Fibroblast of skin of scalp (primary cell): ENCODE measurements at places on chromosomes 3 and 15.

- DNase-seq: no peak
These were observed 38.8 kb downstream of the PYGO1 start for GRCh38 chr15:55549305-55549704.

DNA sequence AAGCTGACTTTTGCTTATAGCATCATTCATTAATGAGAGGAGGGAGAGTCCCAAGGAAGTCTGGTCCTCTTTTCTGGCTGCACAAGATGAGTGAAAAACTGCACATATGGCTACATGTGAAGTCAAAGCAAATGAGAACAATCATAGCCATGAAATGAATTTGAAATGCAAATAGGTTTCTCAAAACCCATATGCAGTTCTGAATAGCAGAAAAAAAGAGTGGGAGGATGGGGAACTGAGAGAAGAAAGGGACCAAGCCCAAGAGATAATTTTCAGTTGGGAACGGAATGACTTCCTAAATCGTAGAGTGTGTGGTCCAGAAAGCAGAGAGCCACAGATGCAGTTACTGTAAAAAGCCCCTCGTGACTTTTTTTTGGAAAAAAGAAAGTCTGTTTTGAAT, 66.3 kb downstream of the GTPBP8 start:
- DNase-seq: no peak

GRCh38 chr3:64078966-64079365, 55.7 kb upstream of the PSMD6 start:
- no peak for DNase-seq

DNA sequence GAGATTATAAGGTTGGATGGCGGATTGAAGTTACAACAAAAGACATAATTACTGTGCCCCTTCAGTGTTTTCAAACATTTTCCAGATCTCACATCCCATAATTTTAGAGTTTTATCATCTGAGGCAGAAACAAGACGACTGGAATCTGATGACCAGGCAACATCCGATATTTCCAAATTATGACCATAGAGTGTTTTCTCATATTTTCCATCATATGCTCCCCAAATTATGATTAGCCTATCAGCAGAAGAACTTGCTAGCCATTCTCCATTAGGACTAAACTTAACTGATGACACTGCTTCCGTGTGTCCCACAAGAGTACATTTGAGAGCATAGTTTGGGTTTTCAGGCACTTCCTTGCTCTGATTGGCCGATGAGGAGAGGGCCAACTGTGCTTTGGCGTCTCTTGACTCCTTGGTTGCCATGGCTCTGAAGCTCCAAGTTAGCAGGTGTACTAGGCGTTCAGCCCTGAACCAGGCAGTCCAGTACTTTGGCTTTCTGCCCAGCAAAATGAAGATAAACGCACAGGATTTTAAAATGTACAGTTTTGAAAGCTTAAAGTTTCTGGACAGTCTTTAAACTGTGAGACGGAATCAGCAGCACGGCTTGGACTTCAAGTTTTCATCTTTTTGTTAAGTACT, 638 bp downstream of the WDR5B start:
- peak; percentile 23 for DNase-seq

- DNase-seq: no peak
These were observed 411.4 kb upstream of the ARL6 start for GRCh38 chr3:97353176-97353575.

DNA sequence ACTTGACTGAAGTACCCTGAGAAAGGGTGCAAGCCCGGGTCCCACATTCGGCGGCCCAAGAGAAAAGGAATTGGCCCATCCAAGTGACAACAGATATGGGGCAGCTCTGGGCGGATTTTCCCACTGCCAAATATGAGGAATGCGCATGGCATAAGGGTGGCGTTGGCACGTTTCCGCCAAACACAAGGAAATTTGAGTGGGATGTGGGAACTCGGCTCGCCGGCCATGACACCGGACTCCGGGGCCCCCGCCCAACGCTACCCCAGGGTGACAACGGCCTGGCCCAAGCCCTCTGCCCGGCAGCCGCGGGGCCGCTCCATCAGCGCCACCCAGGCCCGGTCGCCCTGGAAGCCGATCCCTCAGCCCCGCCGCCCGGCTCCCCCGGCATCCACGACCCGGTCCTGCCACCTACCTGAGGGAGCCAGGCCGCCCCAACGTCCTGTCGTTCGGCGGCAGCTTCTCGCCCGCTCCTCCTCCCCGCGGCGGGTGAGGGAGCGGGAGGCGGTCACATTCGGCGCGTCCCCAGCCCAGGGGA, 449 bp downstream of the RAF1 start:
- DNase-seq: peak; percentile 52

GRCh38 chr3:138513090-138513843, 78.9 kb downstream of the ESYT3 start:
- DNase-seq: no peak

GRCh38 chr3:158097081-158097592, 9.1 kb downstream of the SHOX2 start:
- DNase-seq: no peak

DNA sequence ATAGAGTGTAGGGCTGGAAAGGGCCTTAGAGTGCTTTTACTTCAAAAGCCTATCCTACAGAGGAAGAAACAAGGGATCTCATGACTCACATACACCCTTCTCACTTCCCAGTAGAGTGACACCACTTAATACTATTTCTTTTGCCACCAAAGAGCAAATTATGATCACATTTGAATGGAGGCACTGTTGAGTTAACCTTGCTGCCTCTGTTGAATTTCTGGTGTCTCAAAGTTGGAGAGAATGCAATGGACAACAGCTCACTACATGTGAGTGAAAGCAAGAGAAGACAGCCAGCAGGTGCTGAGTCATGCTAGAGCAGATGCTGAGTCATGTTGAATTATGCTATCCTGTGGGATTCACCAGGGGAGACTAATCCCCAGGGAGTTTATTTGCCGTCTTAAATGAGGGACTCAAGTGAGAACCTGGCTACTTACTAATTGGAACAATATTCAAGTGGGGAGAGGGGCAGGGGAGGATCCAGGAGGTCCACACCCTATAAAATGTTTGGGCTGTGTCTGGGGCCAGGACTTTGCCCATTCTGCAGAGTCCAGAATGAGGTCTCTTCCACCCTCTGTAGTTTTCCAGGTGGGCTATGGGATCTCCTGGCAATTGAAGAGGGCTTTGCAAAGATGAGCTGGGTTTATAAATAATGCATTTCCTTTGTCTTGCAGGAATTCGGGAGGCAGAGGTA, 35.8 kb downstream of the ST8SIA2 start:
- peak; percentile 94 for DNase-seq

GRCh38 chr3:68931406-68932149, 769 bp downstream of the TAFA4 start:
- no peak for DNase-seq

DNA sequence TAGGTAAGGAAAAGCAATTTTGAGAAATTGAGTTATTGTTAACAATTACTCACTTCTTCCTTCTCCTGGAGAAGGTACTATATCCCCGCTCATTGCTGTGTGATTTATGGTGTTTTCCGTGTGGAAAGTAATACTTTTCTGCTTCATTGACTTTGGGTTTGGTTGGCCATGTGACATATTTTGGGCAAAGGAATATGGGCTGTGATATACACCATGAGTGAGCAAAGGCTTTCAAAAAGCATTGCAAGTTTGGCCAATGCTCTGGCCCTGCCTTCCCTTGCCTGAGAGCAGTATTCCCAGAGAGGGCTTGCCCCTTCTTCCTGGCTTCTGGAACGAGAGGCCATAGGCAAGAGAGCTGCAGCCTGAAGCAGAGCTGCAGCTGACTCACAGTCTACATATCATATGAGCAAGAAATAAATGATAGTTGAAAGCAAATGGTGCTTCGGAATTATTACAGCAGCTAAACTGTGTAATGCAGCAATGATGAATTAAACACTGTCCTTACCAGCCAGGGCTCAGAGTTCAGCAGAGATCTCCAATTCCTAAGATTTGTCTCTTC, 216.8 kb upstream of the CD96 start:
- no peak for DNase-seq

- no peak for DNase-seq
These were observed 22.4 kb downstream of the DUOX2 start for GRCh38 chr15:45091576-45091975.

DNA sequence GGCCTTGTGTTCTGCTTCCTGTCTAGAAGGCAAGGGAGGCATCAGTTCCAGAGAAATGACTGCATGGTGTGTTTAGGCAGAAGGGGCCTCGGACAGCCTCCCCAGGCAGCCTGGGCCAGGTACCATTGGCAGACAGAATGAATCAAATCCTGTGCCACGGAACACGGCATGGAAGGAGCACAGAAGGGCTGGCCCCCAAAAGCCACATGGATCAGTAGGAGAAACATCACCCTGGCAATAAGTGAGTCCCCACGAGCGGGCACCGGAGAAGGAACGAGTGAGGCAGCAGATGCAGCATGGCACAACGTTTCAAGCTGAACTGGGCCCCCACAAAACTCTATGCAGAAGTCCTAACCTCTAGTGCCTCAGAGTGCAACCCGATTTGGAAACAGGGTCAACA, 223.2 kb downstream of the ADAMTS17 start:
- no peak for DNase-seq

- DNase-seq: no peak
These were observed 232.8 kb downstream of the CPNE4 start for GRCh38 chr3:131802029-131802428.

GRCh38 chr3:188685789-188686188, 486.0 kb upstream of the TPRG1 start:
- DNase-seq: no peak

DNA sequence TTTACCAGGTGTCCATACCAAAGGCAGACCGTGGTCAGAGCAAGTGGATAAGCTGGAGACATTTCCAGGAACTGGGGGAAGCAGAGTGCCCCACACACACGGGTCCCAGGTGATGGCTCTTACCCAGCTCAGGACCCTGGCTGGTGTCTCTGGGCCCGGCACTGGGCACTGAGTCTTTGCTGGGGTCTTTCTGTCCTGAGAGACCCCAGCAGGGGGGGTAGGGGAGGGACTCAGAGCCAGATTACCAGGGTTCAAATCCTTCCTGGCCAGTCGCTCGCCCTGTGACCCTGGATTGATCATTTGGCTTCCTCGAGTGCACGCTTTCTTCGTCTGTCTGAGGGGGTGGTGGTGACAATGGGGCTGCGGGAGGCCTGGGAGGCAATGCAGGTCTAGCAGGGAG, 95.7 kb downstream of the PLXNA1 start:
- DNase-seq: no peak

DNA sequence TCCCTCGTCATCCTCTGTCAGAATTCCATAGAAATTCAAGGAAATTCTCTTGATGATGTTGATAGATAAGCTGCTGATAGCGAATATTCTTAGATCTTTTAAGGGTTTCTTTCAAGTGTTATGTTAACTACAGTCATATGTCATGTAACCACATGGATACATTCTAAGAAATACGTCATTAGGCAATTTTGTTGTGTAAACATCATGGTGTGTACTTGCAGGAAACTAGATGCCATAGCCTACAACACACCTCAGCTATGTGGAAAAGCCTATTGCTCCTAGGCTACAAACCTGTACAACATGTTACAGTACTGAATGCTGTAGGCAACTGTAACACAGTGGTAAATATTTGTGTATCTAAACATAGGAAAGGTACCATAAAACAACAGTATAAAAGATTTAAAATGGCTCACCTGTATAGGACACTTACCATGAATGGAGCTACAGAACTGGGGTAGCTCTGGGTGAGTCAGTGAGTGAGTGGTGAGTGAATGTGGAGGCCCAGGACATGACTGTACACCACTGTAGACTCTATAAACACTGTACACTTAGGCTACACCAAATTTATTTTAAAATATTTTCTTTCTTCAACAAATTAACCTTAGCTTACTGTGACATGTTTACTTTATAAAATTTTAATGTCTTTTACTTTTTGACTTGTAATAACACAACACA, 34.6 kb downstream of the GLDN start:
- DNase-seq: no peak

DNA sequence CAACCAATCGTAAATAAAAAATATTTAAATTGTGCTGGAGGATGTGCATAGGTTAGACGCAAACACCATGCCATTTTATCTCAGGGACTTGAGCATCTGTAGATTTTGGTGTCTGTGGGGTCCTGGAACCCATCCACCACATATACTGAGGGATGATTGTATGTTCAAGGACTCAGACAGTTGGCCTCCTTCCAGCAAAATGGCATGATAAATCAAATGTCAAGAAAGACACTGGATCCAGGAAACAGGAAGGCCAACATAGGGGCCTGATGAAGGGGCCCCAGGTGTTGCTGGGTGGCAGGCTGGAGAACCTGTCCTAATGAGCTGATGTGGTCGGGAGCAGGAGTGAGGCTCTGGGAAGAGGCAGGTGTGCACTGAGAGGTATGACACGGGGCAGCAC, 289.5 kb downstream of the GABRG3 start:
- no peak for DNase-seq

GRCh38 chr3:113250566-113250965, 39.2 kb downstream of the BOC start:
- DNase-seq: no peak

DNA sequence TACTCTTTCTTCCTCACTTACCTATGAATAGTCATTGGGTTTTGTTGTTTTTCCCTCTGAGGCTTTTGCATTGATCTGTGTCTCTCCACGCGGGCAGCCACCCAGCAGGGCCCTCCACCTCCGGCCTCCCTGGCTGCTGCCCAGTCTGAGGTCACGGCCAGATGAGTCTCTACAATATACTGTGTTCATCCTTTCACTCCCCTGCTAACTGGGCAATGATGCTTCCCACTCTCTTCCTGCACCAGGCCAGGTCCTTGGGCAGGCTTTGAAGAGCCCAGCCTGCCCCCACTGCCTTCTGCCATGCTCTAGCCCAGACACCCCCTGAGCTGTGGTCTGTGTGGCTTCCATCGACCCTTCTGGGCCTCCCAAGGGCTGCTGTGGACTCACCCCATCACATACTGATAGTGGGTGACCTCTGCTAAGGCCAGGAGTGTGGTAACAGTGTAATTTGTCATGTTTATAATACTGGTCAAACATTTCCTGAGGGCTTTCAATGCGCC, 18.0 kb downstream of the PDIA5 start:
- DNase-seq: no peak

- DNase-seq: no peak
These were observed 11.5 kb downstream of the ITPR1 start for GRCh38 chr3:4504340-4505261.

- DNase-seq: no peak
These were observed 36.9 kb downstream of the STAC start for GRCh38 chr3:36417237-36417636.

- no peak for DNase-seq
These were observed 185.8 kb upstream of the POU1F1 start for GRCh38 chr3:87462228-87462627.

DNA sequence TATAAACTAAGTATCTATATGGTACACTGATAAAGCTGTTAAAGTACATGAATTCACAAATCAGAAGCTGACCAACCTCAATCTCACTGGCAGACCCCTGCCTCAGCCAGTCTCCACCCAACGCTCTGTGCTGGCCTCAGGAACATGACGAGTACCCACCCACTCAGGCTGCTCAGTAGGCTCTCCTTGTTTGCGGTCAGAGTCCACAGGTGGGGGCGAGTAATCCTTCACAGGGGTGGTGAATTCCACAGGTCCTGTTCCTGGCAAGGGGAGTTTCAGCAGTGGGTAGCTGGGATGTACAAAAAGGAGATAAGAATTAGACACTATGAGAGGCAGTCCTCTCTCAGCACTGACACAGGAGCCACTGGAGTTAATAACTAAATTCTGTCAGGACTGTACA, 40.9 kb downstream of the SCAP start:
- DNase-seq: no peak

- DNase-seq: no peak
These were observed 76.2 kb downstream of the NFKBIZ start for GRCh38 chr3:101925564-101925963.

GRCh38 chr3:94862703-94863102, 799.8 kb downstream of the NSUN3 start:
- peak; percentile 18 for DNase-seq

GRCh38 chr3:112769286-112769978, 77.2 kb downstream of the CD200R1L start:
- peak; percentile 69 for DNase-seq
